ENCODE measurements at places on chromosomes 1 and 21.

GRCh38 chr1:27357281-27358037 lies 9.3 kb downstream of the MAP3K6 start:
- peak; percentile 82 for DNase-seq

GRCh38 chr1:205976708-205977401 lies 26.3 kb downstream of the RAB7B start:
- DNase-seq: peak; percentile 86

GRCh38 chr1:119542492-119542946 lies 35.5 kb downstream of the HSD3B1 start:
- no peak for DNase-seq

- no peak for DNase-seq
Measured at GRCh38 chr21:36145259-36145658, 10.4 kb downstream of the CBR3 start.

DNA sequence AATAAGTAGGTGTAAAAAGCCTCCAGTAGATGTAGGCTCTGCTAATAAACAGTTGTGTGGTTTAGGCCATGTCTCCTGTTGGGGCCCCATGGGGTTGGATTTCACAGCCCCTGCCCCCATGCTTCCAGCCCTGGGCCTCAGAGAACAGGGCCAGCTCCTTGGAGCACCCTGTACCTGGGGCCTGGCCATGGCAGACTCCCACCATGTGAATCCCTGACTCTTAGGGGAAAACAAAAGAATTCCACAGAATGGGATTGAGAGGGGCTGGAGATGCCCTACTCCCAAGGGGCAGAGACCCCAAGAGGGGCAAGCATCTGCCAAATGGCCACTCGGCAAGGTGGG lies 11.5 kb downstream of the LRP8 start:
- DNase-seq: no peak

DNA sequence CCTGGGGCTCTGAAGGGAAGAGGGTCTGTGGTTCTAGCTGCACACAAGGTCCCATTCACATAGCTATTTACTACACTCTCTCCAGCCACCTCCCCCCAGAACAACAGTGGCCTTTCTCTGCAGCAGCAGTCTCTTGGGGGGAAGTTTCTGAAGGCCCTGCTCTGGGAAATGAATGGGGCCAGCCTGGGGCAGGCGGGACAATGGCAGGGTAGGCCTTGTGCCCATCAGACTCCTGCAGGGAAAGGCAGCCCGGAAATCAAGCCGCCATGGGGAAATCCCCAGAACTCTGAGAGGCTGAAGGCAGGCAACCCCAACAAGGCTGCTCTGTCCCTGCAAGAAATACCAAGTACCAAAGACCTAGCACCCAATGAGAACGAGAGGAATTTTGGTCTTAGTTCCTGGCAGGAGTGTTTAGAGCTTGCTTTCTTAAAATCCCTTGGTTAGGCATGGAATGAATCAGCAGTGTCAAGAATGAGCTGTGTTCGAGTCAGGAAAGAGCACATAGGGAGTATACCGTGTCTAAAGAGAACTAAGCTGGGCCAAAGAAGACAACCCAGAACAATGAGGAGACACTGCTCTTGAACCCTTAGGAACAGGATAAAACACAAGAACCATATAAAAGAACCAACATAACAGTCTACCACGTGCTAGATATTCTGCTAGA lies 11.3 kb downstream of the ARHGEF11 start:
- no peak for DNase-seq

DNA sequence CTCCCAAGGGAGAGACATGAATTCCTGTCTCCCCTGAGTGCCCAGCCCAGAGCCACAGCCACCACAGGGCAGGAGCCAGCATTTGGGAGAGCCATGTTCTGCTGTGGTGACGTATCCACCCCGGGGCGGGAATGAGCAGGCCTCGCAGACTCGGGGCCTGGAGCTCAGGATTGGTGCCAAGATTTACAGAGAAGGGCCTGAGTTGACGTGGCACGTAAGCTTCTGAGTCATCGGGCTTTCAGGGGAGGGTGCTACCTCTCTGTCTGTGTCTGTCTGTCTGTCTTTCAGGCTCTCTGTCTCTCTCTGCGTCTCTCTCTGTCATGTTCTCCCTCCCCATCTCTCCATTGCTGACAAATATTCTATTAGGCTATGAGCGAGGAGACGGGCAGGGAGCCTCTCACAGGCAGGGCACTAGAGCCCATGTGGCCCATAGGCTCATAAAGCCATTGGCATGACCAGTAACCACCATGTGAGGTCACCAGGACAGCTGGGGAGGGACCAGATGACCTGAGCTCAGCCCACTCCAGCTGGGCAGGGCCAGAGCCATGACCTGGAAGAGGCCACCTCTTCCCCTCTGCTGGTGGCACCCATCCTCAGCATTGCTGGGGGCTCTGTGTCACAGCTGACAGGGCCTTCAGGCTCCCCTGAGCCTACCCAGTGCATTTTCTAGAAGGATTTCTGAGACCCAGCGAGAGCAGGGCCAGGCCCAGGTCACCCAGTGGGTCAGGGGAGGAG lies 300.0 kb upstream of the VAMP3 start:
- DNase-seq: peak; percentile 47

DNA sequence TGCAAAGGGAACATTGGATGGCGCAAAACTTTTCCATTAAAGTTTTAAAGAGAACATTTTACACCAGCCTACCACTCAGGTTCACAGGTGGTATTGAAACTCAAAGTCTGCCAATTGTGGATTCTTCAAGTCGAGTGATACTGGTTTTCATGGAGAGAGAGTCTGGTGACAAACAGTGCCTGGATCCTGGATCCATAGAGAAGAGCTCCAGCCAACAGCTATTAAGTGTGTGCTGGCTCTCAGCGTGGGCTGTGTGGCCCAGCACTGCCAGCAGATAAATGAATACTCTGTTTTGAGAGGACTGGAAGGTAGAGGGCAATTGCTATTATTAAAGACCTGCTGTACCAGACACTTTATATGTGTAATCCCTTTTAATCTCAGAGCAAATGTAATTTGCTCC lies 118.9 kb upstream of the SYT6 start:
- no peak for DNase-seq

DNA sequence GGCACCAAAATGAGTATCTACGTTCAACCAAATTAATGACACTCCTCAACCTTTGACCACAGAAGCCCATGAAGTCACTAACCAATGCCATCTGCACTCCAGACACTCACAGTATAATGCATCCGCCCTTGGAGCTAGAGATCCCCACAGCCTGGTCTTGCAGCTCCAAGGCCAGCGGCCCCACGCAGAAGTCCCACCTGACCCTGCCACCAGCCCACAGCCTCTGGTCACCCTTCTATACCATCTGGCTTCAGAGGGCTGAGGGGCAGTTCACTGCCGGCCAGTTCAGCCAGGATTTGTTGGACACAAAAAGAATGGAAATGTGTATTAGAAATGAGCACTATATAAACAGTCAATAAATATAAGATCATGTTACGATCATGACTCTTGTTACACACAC lies 211.2 kb downstream of the RRAGC start:
- DNase-seq: no peak

DNA sequence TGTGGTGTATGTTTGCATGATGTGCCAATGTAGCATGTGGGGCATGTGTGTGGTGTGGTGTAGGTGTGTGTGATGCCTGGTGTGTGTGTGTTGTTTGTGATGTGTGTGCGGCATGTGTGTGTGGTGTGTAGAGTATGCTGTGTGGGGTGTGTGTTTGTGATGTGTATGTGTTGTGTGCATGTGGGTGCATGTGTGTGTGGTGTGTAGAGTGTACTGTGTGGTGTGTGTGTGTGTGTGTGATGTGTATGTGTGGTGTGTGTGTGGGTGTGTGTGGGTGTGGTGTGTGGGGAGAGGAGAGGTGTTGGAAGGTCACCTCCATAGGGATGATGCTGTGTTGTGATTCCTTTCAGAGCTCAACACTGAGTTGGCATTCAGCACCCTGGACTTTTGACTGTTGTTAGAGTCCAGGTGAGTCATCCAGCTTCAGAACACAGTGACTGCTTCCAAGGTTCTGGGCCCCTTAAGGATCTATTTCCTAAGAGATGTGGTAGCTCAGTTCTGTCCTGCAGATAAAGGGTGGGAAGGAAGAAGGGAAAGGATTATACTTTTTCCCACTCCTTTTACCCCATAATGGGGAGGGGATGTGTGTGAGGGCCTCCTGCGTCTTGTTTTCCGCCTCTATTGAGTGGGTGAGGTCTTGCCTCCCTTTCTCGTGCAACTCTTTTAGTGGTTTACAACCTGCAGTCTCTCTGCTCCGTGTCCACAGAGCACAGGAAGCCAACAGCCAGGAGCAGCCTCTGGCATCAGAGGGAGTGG lies 47.6 kb downstream of the RHOU start:
- DNase-seq: no peak

GRCh38 chr1:192580351-192580962 lies 4.9 kb downstream of the RGS1 start:
- DNase-seq: no peak

GRCh38 chr1:178629252-178630154 lies 95.5 kb upstream of the RALGPS2 start:
- DNase-seq: no peak

- no peak for DNase-seq
Measured at GRCh38 chr1:89887713-89888112, 66.9 kb downstream of the LRRC8D start.

GRCh38 chr21:42841156-42841915 lies 38.0 kb downstream of the WDR4 start:
- peak; percentile 8 for DNase-seq

GRCh38 chr1:226542623-226543103 lies 5.9 kb upstream of the STUM start:
- peak; percentile 89 for DNase-seq

DNA sequence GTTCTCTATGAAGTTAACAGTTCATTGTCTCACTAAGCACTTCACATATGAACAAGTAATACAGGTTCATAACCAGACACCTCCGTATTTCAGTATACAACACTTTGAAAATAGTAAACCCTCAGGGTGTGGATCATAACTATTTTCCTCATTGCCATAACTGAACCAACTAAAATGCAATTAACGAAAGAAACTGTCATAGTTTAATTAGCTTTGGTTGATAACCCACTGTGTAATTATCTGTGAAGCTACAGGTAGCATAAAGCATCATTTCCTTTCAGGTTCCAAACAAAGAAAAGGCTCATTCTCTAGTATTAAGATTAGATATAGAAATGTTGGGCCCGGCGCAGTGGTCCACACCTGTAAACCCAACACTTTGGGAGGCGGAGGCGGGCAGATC lies 58.5 kb downstream of the EIF4G3 start:
- DNase-seq: no peak

DNA sequence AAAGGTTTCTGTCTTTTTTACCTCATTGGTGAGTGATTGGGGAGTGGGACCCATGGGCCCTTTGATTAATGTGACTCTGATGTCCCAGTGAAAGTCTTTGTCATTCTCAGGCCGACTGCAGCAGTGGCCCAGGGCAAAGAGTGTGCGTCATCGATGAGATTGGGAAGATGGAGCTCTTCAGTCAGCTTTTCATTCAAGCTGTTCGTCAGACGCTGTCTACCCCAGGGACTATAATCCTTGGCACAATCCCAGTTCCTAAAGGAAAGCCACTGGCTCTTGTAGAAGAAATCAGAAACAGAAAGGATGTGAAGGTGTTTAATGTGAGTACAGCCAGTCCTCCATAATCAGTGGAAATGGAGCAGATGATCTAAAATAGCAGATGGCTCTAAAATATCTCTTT lies 19.4 kb downstream of the NTPCR start:
- DNase-seq: no peak

GRCh38 chr1:206954459-206955342 lies 8.4 kb upstream of the PIGR start:
- no peak for DNase-seq

- DNase-seq: no peak
Measured at GRCh38 chr1:41541592-41541952, 57.1 kb upstream of the EDN2 start.

DNA sequence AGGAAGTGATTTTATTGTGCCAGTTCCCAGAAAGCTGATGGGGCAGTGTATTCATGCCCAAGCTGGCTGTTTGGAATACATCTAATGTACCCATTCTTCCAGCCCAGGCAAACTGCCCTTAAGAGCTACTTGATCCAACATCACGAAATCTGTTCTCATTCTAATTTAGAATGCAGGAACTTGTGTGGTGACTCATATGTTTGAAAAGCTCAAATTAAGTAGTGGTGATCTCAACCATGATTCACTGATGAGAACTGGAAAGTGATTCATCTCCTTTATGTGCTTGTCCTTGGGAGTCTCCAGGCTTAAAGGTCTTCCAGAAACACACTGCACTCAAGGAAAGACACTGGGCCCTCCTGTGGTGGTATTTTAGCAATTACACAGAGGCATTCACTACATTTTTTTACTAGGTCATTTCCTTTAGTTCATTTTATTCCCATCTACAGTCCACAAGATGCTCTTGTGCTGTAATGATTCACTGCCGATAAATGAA lies 65.4 kb downstream of the RPE65 start:
- DNase-seq: no peak

DNA sequence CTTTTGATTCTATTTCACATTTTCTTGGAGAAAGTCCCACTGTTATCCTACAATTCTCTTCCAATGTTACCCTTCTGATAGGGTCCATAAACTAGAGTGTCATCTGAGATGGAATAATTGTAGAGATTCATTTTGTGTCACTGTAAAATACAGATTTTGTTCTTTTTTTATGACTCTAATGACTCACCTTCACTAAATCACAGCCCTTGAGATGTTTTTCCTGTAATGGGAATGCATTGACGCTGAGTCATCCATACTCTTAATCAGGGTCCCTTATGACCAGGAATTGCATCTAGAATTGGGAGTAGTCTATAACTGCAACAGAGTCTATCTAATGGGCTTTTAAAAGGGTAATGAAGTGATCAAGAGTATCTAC lies 315.5 kb downstream of the TGFB2 start:
- DNase-seq: no peak

- no peak for DNase-seq
Measured at GRCh38 chr1:92882819-92883218, 51.0 kb downstream of the RPL5 start.

DNA sequence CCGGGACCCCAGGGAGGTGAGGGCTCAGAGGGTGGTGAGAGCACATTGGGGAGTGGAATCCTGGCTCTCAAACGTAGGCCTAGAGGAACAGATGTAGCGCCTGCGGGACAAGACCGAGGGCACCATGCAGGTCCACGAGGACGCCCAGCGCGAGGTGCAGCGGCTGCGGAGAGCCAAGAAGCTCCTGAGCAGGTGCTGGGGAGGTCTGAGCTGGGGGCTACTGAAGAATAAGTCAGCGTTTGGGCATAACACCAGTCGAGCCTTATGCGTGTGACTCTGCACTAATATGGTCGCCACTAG lies 2.6 kb upstream of the NBPF3 start:
- DNase-seq: no peak

DNA sequence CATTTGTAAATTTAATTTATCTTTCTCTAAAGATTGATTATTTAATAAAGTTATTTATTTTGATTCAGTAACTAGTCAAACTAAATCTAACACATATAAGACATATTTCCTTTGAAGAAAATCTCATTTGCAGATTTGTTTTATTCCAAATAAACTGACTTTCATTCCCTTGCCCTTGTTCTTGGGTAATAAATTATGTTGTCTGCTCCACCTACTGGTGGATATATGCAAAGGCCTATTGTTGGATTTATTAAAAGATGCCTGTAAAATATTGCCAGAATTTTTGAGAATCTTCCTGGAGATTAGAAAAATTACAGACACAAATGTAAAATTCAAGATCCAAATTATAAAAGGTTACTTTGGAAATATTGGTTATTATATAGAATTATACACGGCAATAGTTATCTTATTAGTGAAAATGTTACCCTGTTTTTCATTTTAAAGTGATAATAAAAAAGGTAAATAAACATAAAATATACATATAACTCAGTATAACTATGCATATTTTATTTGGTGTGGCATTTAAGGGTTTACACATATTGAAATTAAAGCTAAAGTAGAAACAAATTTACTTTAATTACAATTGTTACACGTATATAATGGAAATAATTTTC lies 116.1 kb downstream of the SPATA17 start:
- no peak for DNase-seq
